Spinal cord (tissue), 10 donors: ENCODE measurements at places on chromosomes 11 and 22.

DNA sequence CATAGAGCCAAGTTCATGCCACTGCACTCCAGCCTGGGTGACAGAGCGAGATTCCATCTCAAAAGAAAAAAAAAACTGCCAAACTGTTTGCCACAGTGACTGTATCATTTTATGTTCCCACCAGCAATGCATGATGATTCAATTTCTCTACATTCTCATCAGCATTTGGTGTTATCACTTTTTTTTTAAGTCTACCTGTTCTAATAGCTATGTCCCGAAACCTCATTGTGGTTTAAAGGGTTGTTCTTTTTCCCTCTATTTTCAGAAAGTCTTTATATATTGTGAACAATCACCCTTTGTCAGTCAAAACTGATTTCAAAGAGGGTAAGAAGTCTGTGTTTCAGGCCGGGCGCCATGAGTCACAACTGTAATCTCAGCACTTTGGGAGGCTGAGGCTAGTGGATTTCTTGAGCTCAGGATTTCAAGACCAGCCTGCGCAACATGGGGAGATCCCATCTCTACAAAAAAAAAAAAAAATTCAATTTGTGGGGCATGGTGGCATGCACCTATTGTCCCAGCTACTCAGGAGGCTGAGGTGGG, 14.8 kb upstream of the FAM168A start:
- no peaks in the 10 kb centered on the region for H3K27me3 ChIP-seq
- no peak for DNase-seq
- H3K36me3 ChIP-seq = no peaks in the 10 kb centered on the region

DNA sequence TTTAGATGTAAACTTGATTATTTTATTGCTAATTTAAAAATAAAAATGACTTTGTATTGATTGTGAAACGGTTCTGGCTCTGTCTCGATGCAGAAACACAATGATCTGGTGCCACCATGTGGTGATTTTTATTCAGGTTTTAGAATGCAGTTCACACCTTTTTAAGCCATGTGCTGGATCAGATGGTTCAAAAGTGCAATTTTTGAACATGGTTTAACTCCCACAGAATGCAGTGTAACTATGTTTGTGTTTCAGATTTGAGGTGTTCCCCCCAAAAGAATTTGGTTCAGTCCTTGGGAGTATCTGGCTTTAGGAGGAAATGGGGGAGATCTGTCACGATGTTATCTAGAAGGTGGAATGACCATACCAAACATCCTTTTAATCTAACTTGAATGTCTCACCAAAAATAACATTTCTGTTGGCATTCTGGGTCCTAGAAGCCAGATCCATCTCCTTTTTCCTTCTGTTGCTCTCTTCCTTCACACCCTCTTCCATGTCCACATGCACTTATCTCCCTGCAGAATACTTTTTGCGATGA, 7.9 kb downstream of the MRPL16 start:
- H3K4me1 ChIP-seq = no peaks in the 10 kb centered on the region
- DNase-seq = peak; percentile 90
- H3K27me3 ChIP-seq = no peaks in the 10 kb centered on the region
- no peak overlapping the region for H3K27ac ChIP-seq
- peaks cover 11% of the 10 kb centered on the region for H3K36me3 ChIP-seq

DNA sequence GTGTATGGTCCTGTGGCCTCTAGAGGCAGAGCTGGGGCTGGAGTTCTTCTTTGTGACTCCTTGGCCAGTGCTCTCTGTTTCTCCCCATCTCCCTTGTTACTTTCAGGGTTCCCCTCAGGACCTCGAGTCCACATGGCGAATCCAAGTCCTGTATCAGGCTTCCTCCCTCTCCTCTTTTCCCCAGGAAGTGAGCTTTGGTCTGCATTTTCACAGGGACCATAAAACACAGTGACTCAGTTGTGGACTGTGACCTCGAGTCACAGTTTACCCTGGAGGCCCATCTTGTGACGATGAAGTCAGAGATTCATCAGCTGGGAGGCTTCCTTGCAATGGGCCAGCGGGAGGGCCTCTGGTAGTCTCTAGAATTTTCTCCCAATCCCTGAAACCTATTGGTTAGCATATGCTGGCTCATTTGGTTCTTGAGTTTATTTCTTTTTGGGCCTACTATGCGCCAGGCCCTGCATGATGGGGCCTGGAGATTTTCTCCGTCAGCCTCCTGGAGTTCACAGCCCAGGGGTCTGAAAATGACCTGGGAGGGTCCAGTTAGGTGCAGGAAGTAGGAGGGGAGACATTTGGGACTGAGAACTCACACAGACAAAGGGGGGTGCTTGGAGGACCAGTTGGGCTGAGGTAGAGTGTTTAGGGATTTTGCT, 100.8 kb downstream of the KIAA1671 start:
- H3K27ac ChIP-seq = no peak overlapping the region
- DNase-seq = no peak
- no peaks in the 10 kb centered on the region for H3K27me3 ChIP-seq
- peaks cover 14% of the 10 kb centered on the region for H3K4me1 ChIP-seq
- H3K36me3 ChIP-seq = peaks cover 10% of the 10 kb centered on the region

- H3K27ac ChIP-seq = no peak overlapping the region
- peaks cover 2% of the 10 kb centered on the region for H3K27me3 ChIP-seq
- no peaks in the 10 kb centered on the region for H3K4me1 ChIP-seq
These were observed 19.8 kb upstream of the TLCD5 start for GRCh38 chr11:120305286-120305685.

- no peak overlapping the region for H3K4me3 ChIP-seq
- H3K36me3 ChIP-seq = peaks cover 3% of the 10 kb centered on the region
These were observed 20.0 kb downstream of the CPT1A start for GRCh38 chr11:68821670-68822069.

- no peak for DNase-seq
- H3K4me3 ChIP-seq = no peak overlapping the region
- H3K36me3 ChIP-seq = no peaks in the 10 kb centered on the region
- no peaks in the 10 kb centered on the region for H3K27me3 ChIP-seq
- H3K4me1 ChIP-seq = no peaks in the 10 kb centered on the region
- H3K27ac ChIP-seq = no peak overlapping the region
These were observed 51.7 kb upstream of the CCDC89 start for GRCh38 chr11:85737738-85738137.

DNA sequence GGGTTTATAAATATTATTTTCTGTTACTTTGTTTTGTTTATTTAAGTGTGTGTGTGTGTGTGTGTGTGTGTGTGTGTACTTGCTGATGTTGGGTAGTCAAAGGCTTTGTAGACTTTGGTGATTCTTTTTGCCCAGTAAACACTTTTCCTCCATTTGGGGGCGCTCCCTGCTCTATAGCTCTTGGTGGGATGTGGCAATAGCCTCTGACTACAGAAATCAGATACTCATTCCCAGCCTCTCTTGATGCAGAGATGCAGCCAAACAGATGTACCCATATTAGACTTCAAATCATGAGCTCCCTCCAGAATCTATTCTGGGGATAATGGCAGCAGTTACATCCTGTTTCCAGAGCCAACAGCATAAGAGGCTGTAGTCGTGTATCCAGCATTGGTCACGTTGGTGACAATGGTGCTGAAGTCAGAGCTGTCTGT, 33.4 kb upstream of the APOL5 start:
- no peaks in the 10 kb centered on the region for H3K36me3 ChIP-seq
- H3K4me3 ChIP-seq = no peak overlapping the region
- H3K27me3 ChIP-seq = no peaks in the 10 kb centered on the region

GRCh38 chr11:27914080-27914479, 193.9 kb downstream of the KIF18A start:
- H3K4me3 ChIP-seq = no peak overlapping the region
- H3K36me3 ChIP-seq = no peaks in the 10 kb centered on the region

- H3K4me1 ChIP-seq = peaks cover 76% of the 10 kb centered on the region
- peak overlapping the region; percentile 91 for H3K27ac ChIP-seq
- H3K27me3 ChIP-seq = no peaks in the 10 kb centered on the region
- peak overlapping the region; percentile 89 for H3K4me3 ChIP-seq
- H3K36me3 ChIP-seq = peaks cover 5% of the 10 kb centered on the region
These were observed 2.6 kb upstream of the GCAT start for GRCh38 chr22:37804881-37805809.
